ENCODE measurements at places on chromosomes 7 and 10. TPM values are rescaled to one million over a fixed set of nuclear protein-coding genes. Genes with fewer than 3 reads are reported as not detected.

DNA sequence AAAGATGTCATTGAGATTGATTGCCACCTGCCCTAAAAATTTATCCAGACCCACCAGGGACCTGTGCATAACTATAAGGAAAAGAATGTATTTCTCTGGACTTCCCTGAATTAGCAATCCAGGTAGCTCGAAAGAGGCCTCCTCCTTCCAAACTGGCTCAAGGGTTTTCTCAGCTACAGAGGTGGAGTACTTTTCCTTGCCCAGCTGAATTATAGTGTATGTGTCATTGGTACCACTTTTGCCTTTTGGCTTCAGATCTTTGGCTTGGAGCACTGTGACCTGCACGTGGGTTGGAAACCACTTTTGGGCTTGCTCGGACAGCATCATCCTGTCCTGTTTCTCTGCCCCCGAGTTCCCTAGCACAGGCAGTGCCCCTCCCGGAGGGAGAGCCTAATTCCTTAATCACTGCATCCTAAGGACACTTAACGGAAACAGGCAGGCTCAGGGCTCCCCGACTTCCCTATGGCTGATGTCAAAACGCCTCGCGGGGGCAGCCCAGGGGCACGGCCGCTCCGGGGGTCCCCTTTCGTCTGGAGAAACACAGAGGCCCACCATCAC lies 825 bp downstream of the RAB11FIP2 start:
- H3K27ac ChIP-seq: peak overlapping the region; percentile 85
- peak overlapping the region; percentile 90 for H3K4me3 ChIP-seq
- peaks cover 21% of the 10 kb centered on the region for H3K4me1 ChIP-seq
- peaks cover 2% of the 10 kb centered on the region for H3K27me3 ChIP-seq

GRCh38 chr10:121732656-121733445 lies 134.6 kb upstream of the FGFR2 start:
- DNase-seq: no peak
- peaks cover 4% of the 10 kb centered on the region for H3K4me1 ChIP-seq
- no peak overlapping the region for H3K4me3 ChIP-seq
- H3K27me3 ChIP-seq: peaks cover 20% of the 10 kb centered on the region
- H3K36me3 ChIP-seq: no peaks in the 10 kb centered on the region

DNA sequence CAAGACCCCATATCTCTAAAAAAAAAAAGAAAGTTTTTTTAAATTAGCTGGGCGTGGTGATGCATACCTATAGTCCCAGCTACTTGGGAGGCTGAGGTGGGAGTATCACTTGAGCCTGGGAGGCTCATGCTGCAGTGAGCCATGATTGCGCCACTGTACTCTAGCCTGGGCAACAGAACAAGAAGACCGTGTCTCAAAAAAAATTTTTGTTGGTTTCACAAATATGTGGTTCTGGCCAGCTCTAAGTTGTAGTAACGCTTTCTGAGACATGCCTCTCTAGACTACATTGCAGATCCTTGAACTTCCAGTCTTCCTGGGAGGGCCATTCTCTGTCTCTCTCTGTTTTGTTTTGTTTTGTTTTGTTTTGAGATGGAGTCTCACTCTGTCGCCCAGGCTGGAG lies 24.6 kb upstream of the RHBDD2 start:
- peaks cover 10% of the 10 kb centered on the region for H3K4me1 ChIP-seq
- DNase-seq: no peak
- H3K4me3 ChIP-seq: no peak overlapping the region
- no peaks in the 10 kb centered on the region for H3K36me3 ChIP-seq
- no peak overlapping the region for H3K27ac ChIP-seq

DNA sequence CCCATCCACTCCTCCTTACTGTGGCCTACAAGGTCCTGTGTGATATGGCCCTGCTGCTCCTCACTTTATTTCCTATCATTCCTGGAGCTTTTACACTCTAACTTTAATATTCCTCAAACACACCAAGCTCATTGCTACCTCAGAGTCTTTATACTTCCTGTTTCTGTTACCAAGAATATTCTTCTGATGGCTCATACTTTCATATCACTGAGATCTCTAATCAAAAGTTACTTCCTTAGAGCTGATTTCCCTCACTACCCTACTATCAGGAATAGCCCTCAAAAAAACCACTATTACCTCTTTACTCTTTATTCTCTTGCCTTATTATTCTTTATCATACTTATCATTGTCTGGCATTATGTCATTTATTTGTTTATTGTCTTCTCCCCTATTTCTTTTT lies 5.8 kb upstream of the PPP3CB start:
- H3K27ac ChIP-seq: peak overlapping the region; percentile 88
- H3K27me3 ChIP-seq: no peaks in the 10 kb centered on the region
- DNase-seq: no peak
- peaks cover 14% of the 10 kb centered on the region for H3K4me1 ChIP-seq
- H3K4me3 ChIP-seq: peak overlapping the region; percentile 50

Gene PDGFA
- 0.23 TPM for total RNA-seq

Gene OR6V1
- not detected for total RNA-seq
